Mesothelial cell of epicardium (in vitro differentiated cells): ENCODE measurements at places on chromosomes 4 and X.
A peak's percentile ranks its signal among the peaks of the same experiment; 100 is the strongest.

DNA sequence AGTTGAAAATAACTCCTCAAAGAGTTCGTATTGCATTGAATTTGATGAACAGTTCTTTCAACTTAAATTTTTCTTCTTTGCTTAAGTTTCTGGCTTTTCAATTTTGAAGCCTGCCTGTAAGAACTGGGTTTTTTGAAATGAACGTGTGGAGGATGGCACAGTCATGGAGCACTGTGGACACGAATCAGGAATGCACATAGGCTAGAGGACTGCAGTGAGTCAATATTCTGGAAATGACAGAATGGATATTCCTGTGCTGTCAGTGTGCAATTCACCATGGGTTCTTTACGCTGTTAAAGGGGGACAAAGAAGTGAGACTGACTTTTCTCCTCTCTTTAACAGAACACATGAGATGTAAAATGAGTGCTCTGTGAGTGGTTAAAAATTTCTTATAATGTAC, 368.0 kb upstream of the AGA start:
- no peak for DNase-seq

GRCh38 chrX:40108959-40109287, 11.2 kb upstream of the BCOR start:
- peak; percentile 82 for DNase-seq

DNA sequence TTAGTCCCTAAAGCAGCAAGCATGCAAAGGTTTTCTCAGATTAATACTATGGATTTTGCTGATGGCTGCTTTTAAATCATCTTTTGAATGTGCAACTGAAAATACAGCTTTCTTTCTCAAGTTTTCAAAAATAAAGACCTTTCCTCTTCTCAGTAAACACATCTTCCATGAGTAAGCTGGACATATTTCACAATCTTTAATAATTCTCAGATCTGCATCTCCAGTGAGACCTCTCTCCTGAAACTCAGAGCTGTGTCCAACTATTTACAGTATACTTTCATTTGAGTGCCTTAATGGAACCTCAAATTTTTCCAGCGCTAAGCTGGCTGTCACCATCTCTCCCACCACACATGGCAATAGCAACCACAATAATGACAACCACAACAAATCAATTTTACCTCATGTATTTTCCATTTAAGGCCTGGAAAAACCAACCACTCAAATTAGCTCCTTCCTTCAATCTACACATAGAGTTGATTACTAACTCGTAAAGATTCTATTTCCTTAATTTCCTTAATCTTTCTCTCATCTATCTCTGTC, 192.4 kb upstream of the RPL34 start:
- DNase-seq = no peak

GRCh38 chr4:111618908-111619307, 526.3 kb upstream of the FAM241A start:
- DNase-seq = no peak

- no peak for DNase-seq
Measured at GRCh38 chr4:138598226-138598625, 356.1 kb upstream of the SLC7A11 start.

GRCh38 chr4:6362896-6363295, 93.2 kb downstream of the WFS1 start:
- peak; percentile 45 for DNase-seq

DNA sequence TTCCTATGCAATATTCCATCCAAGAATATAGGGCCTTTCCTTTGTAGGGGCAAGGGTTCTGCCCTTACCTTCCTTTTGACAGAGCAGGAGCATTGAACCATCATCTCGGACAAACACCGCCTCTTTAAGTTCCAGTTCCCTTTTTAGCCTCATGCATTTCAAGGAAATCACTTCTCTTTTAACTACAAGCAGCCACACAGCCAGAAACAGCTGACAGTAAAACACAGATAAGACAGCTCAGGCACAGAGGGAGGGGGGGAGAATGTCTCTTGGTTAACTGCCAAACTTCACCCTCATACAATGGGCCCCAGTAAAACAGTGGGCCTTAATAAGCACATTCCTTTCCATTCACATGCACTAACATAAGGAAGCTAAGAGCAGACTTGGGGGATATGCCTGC, 648.3 kb downstream of the GABRG1 start:
- no peak for DNase-seq

- DNase-seq = no peak
Measured at GRCh38 chr4:97670703-97671269, 472.5 kb downstream of the STPG2 start.

GRCh38 chrX:36534900-36535299, 473.3 kb upstream of the FAM47C start:
- DNase-seq = no peak

GRCh38 chr4:15291122-15291521, 136.7 kb upstream of the C1QTNF7 start:
- DNase-seq = no peak

DNA sequence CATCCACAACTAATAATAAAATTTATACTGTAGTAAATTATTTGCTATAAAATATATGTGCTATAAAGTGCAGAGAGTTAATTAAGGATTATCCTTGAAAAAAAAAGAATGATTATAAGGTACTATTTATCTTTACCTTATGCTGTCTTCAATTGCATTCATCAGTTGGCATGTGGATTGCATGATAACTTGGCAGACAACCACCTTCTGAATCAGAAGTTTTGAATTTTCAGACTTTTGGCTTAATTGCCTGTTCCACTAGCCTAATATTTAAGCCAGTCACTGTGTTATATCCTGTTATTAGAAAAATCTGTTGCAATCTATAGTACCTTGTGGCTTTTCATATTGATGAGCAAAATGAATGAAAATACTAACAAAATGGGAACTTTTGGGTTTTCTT, 1040.3 kb upstream of the PCDH10 start:
- no peak for DNase-seq
